Occipital lobe (tissue), 3 donors: ENCODE measurements at places on chromosomes 4 and X. TPM values are rescaled to one million over a fixed set of nuclear protein-coding genes. Genes with fewer than 3 reads are reported as not detected.

The FGFBP1 gene
- not detected for total RNA-seq

The NLRP2B gene
- total RNA-seq: 0.16 TPM

The STS gene
- 4.4 TPM for total RNA-seq

The GPC3 gene
- total RNA-seq: 5.3 TPM
